RWPE1 (cell line): ENCODE measurements at places on chromosomes 13 and 19.

DNA sequence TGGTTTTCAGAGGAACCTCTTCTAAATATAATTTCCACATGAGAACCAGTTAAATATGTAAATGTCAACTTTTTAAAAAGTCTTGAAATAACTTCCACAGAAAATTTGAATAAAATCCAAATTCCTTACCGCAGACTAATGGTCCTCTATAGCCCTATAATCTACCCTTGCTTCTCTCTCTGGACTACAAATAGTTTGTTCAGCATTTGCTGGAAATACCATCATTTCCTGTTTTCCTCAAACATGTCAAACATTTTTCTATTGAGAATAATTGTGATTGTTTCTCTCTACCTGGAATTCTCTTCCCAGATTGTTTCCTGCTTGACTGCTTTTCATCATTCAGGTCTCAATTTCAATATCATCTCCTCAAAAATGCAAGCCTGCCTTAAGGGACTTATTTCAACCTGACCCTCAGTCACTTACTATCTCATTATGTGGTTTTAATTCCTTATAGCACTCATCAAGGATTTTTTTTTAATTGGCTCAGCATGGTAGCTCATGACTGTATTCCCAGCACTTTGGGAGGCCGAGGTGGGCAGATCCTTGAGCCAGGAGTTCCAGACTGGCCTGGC, 898.9 kb upstream of the MIR17HG start:
- no peak for DNase-seq

- no peak for DNase-seq
These were observed 30.1 kb downstream of the RDH8 start for GRCh38 chr19:10043286-10043927.

GRCh38 chr13:39374741-39375189, 228.2 kb downstream of the LHFPL6 start:
- no peak for DNase-seq

DNA sequence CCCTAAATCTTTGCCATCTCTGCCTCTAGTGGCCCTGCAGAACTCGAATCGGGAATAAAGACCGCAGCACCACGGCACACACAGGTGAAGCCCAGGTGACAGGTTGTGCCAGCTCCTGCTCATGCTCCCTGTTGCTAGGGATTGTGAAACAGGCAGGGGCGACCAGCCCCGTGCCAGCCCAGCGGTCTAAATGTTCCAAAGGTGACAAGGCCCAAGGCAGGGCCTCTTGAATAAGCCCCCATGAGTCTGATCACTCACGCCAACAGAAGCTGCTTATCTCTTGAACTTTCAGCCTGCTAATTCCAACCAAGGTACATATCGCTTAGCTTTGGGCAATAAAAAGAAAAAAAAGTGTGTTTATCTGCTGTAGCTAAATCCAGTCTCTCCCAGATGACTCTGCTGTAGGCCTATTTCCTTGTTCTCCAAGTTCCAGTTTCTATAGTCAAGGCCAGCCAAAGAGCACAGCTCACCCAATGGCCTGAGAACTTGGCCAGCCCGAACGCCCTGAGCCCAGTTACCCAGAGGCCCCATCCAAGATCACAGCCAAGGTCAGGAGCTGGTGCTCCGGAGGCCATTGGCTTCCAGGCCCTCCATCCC, 191.1 kb upstream of the GPR12 start:
- DNase-seq = no peak

DNA sequence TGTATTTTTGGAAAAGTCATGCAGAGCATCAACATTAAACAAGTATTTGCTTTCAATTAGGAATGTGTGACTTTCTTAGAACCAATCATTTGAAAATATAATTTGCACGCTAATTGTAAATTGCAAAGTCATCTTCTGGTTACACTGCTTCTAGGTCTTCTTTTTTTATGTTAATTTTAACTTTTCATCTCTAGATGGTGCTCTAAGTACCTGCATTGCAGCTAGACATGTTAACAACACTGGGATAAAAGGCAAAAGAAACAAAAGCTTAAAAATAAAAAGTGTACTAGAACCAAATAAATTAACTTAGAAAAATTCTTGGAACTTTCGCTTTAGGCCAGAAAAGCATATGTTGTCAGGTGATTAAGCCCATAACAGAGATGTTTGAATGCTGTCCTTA, 2758.2 kb downstream of the PCDH9 start:
- DNase-seq = peak; percentile 9

DNA sequence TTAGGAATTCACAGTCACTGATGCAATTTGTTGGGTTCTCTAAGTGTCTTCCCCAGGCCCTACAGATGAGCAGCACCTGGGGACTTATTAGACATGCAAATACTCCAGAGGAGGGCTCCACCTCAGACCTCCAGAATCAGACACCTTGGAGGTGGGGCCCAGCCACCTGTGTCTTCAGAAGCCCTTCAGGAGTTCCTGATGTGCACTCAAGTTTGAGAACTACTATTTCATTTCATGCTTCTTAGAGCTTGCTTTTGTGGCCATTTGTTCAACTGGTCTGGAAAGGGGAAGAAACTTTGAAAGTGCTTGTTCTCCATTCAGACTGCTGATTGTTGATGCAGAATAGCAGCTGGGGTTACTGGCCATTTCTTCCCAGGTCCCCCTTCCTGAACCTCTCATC, 472.0 kb downstream of the COG6 start:
- DNase-seq = no peak

- DNase-seq = no peak
These were observed 1376.3 kb upstream of the SLC10A2 start for GRCh38 chr13:104442536-104442935.

- DNase-seq = no peak
These were observed 24.8 kb downstream of the SHANK1 start for GRCh38 chr19:50694815-50695145.

- peak; percentile 84 for DNase-seq
These were observed 22.5 kb downstream of the IQCN start for GRCh38 chr19:18251587-18252369.
